HFF-Myc (cell line): ENCODE measurements at places on chromosomes 12 and 14.
A peak's percentile ranks its signal among the peaks of the same experiment; 100 is the strongest.

DNA sequence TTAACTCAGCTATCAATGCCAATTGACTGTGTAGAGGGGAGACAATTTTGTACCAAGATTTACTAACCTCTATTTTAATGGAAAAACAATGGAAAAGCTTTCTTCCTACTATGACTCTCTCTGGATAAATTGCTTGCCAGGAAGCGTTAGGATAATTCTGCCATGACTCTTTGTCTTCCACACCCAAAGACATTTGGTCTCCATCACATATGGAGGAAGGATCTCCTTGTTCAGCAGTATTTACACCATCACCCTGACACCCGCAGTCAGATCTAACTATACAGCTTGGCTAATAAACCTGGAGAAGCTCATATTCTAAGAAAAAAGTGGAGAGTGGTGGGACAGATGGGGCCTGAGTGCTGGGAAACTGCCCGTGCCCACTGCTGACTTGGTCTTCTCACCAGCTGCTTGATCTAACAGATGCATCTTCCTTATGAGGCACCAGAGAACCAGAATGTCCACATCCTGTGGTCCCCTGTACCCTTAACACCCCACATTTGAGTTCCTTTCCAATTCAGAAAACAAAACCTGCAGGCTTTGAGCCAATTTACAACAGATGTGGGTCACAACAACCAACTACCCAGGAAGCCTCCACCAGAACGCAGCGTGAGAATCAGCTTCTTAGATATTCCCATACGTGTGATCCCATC is 154.0 kb downstream of the DAD1 start:
- no peak for DNase-seq

DNA sequence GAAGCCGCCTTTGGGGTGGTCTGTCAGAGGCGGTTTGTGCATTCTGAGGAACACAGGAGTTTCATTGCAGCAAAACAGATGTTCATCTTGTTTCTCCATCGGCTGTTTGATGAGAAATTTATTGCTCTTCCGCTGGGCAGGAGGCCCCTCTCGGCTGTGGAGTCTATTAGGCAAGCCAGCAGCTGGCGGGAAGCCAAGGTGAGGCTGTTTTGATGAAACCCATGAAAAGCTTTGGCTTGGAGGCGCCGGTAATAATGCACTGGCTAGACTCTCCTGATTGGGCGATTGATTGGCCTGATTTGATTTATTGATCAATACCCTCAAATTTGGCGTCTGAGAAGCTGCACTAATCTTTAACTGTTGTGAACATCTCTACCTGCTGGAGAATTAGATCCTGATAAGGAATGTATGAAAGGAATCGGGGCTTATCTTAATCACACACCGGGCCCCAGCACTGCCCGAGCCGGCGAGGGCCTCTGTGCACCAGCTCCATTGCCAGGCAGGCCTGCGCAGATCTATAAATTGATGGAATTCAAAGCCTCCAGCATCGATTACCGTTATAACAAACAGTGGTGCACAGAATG is 187.7 kb downstream of the PHETA1 start:
- DNase-seq = peak; percentile 5

DNA sequence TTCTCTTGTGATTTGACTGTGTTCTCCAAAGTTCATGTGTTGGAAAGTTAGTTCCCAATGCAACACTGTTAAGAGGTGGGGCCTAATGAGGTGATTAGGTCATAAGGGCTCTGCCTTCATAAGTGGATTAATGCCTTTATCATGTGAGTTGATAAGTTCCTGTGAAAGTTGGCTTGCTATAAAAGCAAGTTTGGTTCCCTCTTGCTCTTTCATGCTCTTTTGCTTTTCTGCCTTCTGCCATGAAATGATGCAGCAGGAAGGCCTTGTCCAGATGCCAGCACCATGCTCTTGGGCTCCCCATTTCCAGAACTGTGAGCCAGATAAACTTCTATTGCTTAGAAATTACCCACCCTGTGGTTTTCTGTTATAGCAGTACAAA is 41.9 kb downstream of the SLC16A7 start:
- no peak for DNase-seq

GRCh38 chr14:71339650-71340415 is 432.6 kb downstream of the PCNX1 start:
- DNase-seq = no peak

DNA sequence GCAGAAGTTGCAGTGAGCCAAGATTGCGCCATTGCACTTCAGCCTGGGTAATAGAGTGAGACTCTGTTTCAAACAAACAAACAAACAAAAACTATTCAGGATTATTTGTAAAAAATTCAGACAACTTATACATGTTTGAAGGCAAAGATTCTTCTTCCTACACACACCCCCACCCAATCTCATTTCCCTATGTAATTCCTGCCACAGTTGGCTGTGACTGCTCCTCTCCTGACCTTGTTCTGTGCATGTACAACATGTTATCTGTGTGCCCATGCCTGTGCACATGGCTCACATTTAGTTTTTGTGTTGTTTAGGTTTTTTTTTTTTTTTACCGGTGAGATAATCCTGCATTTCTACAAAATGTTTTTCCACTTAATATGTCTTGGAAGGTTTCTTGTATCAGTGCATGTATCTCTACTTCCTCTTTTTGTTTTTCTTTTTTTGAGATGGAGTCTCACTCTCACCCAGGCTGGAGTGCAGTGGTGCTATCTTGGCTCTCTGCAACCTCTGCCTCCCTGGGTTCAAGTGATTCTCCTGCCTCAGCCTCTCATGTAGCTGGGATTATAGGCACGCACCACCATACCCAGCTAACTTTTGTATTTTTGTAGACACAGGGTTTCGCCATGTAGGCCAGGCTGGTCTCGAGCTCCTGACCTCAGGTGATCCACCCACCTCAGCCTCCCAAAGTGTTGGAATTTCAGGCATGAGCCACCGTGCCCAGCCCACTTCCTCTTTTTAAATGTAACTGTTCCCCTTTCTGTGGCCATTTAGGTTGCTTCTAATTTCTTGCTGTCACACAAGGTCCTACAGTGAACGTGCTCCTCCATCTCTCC is 8.7 kb downstream of the CFAP251 start:
- DNase-seq = no peak

DNA sequence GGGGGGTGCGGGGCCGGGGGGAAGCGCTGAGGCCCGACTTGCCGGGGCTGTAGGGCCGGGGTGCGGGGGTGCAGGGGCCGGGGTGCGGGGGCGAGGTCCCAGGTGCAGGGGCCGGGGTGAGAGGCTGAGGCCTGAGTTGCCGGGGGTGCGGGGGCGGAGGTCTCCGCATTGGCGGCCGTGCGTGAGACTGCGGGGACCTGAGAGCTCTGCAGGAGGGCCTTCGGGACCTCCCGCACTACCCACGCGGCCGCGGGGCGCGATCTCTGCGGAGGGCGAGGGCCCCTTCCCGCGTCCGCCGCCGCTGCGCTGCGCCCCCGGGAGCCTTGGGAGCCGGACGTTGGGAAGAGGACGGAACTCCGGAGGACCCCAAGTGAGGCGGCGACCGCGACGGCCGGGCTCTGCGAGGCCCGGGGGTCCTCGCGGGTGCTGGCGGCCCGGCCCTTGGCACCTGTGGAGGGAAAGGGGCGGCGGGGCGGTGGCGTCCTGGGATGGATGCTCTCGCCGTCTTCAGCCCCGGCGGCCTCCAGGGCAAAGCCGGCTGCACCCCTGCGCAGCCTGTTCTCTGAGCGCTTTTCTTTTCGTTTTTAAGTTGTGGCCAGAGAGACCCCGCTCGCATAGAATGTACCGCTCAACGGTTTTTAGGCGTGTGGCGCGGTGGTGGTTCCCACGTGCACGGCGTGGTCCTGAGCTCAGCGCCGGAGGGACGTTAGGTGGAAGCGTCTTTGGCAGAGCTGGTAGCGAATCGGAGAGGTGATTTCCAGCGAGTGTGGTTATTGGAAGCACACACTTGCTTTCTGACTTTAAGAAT is 1.3 kb downstream of the PIWIL1 start:
- no peak for DNase-seq

GRCh38 chr12:9127936-9128663 is 12.4 kb upstream of the A2M start:
- no peak for DNase-seq

GRCh38 chr12:43098766-43099550 is 453.0 kb downstream of the ADAMTS20 start:
- DNase-seq = no peak

DNA sequence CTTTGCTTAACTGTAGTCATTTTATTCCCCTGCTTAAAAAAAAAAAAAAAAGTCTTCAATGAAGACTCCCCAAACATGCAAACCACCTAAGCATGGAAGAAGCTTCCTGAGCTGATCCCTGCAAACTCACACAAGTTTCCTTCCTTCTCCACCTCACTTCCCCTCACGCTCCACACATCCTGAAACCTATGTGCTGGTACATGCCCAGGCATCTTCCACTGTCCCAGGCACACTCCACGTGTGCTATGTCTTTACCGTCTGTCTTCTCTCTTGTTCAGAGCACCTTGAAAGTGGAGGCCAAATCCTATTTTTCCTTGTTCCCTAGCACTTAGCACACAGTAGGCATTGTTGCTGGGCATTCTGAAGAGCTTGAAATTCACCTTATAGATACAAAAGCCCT is 13.4 kb downstream of the LRIG3 start:
- DNase-seq = no peak

DNA sequence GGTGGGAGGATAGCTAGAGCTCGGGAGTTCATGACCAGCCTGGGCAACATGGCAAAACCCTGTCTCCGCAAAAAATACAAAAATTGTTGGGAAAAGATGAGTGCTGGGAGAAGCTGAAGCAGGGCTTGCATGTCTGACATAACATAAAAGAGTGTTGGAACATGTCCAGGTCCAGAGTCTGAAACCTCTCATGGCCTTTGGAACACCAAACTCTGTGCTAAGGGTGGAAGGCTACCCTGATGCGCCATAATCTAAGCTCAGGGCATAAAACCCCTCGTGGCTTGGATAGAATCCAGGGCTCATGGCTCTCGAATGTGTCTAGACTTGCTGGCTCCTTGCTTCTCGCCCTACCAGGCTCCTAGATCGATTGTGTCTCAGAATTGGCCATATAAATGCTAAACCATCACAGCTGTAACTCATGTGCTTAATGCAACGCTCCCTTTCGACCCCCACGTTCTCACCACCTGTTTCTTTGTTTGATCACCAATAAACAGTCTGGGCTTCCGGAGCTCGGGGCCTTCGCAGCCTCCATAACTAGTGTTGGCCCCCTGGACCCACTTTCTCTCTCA is 6.7 kb upstream of the CLEC7A start:
- no peak for DNase-seq

DNA sequence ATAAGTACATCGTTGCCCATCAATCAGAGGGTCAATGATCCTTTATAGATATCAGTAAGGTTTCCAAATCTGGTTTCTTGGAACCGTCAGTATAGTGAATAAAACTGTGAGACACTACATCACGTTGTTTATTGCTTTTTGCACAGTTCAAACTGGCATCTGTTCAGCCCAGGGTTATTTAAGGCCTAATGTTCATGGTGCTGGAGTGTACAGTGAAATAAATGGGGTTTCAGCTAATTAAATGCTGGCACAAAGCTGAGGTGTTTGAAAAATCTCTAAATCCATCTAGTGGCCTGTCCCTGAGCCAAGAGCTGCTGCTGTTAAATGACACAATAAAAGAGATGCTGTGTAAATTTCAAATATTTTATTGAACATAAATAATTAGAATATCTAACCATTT is 69.9 kb downstream of the RPS29 start:
- no peak for DNase-seq

- DNase-seq = no peak
These were observed 1.9 kb upstream of the TIMELESS start for GRCh38 chr12:56451147-56451546.

DNA sequence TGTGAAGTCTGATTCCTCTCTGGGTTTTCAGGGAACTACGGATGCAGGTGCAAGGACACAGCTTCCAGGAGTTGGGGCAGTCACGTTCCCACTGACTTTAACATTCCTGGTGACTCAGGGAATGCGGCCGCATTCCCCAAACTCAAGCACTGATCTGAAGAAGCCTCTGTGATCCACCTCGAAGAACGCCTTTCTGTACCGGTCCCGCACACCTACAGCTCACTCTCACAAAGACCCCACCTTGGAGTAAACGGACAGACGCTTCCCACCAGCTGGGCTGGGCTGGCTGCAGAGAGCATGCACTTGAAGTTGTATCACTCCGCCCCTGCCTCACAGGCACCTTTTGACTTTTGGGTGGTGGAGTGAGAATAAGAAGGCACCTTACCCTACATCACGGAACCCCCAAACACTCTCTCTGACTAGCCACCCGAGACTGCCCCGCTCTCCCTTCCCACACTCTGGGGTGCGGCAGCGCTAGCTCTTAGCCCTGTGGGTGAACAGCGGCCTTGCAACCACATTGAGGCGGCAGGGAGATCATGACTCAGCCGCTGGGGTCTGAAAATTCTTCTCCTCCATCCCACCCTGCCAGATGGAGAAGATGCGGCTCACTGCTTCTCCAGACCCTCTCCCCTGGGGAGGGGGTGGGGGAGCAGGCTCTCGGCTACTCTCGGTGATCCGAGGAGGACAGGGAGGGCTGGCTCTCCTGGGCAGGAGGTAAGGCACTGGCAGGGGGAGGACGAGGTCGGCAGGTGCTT is 23.7 kb upstream of the HDAC7 start:
- no peak for DNase-seq

GRCh38 chr12:65906006-65906405 is 81.7 kb downstream of the HMGA2 start:
- no peak for DNase-seq

GRCh38 chr12:24088751-24089509 is 139.5 kb upstream of the SOX5 start:
- no peak for DNase-seq

DNA sequence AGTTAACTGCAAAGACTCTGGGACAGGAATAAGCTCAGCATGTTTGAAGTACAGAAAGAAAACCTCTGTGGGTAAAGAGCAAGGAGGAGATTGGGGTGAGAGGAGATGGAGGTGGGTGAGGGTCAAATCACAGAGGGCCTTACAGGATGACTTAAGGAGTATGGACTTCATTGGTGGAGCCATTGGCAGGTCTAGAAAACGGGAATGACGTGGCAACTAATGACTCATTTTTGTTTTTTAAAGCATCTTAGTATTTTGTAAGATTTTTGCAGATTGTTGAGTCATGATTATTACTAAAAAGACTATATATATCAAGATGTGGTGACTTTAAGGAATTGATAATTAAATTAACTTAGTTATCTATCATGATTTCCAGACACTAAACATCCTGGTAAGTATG is 18.5 kb downstream of the UTP20 start:
- DNase-seq = peak; percentile 20

DNA sequence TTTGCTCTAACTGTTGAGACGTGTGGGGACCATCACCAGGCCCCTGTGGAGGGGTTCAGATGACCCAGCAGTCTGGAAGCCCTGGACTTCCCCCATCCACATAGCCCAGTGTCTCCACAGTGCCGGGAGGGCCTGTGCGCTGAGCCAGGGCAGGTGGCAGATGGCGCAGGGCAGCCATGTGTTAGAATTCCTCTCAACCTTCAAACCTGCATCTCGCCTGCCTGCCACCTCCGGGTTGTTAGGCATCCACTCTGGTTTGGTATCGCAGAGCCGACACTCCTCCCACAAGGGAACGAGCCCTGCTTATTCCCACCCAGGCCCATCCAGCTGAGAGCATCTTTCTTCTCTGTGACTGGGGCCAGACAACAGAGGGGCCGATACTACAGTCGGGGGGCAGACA is 84.5 kb downstream of the ADGRD1 start:
- no peak for DNase-seq

- peak; percentile 77 for DNase-seq
These were observed 116.7 kb downstream of the LMNTD1 start for GRCh38 chr12:25436206-25437030.

- no peak for DNase-seq
These were observed 43.8 kb upstream of the ARID2 start for GRCh38 chr12:45685680-45686079.

GRCh38 chr12:15515010-15515409 is 192.7 kb downstream of the PTPRO start:
- DNase-seq = no peak
